ENCODE measurements at places on chromosomes 12 and 14.

- DNase-seq = no peak
Observed at GRCh38 chr14:103558071-103558882, 4.2 kb downstream of the BAG5 start.

DNA sequence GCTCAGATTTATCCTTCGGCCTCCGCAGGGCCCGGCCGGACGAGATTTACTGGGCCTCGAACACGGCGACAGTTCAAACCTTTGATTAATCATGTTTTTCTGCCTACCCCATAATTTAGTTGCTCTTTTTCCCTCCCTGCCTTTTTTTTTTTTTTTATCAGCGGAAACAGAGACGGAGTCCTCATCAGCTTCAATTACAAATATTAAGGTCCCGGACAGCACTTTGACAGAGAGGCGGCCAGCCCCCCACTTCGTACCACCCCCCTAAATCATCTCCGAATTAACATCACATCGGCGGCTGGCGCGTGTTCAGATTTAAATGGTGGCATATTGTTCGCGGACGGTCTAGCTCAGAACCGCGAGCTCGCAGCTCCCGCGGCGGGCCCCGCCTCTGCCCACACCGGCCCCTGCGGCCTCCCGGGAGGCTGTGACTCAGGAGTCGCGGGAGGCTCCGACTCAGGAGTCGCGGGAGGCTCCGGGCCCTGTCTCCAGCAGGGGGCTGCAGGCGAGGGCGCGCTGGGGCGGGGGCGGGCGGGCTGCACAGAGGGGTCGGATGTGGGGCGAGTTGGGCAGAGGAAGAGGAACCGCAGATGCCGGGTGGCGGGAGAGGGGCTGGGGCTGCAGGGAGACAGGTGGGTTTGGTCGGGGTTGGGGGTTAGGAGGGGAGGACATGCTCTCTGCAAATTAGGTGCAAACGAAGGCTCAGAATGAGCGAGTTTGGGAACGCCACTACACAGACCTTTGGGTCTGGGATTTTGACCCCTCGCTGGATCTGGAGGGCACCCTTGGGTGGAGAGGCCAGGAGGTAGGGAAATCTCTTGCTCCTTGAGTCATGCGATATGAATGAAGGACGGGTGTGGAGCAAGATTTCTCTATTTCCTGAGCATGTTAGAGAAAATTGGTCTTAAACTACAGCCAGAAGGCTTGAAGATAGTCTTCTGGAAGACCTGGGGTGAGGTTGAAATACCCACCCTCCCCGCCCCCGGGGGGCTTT is 19.6 kb upstream of the ATP5MC2 start:
- peak; percentile 66 for DNase-seq

- no peak for DNase-seq
Observed at GRCh38 chr12:109557200-109557599, 16.1 kb downstream of the MMAB start.

- no peak for DNase-seq
Observed at GRCh38 chr12:65935906-65936901, 111.9 kb downstream of the HMGA2 start.

GRCh38 chr12:121872546-121873215 is 14.0 kb upstream of the HPD start:
- no peak for DNase-seq

GRCh38 chr12:32309811-32310736 is 89.3 kb upstream of the FGD4 start:
- DNase-seq = no peak

DNA sequence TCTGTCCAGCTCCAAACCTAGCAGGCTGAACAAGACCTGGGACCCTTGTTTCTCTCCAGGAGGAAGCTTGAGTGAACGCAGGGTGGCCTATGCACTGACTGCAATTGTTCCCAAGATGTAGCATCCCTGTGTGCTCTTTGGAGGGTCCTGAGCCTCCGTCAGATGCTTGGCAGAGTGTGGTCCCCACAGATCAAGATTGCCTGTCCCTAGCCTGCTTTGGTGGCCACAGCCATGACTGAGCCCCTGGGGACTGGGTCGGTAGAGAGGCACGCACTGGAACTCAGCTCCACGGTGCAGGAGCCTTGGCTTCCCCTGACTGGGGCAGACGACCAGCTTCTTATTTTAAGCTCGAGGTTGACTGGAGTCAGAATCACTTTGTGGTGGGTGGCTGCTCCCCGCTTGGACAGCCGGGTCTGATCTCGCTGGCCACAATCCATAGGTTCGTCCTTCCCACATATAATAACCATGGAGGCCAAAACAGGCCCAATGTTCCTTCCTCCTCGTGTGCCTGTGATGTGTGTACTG is 97.8 kb downstream of the LGMN start:
- DNase-seq = no peak

- no peak for DNase-seq
Observed at GRCh38 chr14:20477211-20477876, 8.1 kb downstream of the PNP start.

- no peak for DNase-seq
Observed at GRCh38 chr12:105457026-105457425, 126.5 kb downstream of the C12orf75 start.

DNA sequence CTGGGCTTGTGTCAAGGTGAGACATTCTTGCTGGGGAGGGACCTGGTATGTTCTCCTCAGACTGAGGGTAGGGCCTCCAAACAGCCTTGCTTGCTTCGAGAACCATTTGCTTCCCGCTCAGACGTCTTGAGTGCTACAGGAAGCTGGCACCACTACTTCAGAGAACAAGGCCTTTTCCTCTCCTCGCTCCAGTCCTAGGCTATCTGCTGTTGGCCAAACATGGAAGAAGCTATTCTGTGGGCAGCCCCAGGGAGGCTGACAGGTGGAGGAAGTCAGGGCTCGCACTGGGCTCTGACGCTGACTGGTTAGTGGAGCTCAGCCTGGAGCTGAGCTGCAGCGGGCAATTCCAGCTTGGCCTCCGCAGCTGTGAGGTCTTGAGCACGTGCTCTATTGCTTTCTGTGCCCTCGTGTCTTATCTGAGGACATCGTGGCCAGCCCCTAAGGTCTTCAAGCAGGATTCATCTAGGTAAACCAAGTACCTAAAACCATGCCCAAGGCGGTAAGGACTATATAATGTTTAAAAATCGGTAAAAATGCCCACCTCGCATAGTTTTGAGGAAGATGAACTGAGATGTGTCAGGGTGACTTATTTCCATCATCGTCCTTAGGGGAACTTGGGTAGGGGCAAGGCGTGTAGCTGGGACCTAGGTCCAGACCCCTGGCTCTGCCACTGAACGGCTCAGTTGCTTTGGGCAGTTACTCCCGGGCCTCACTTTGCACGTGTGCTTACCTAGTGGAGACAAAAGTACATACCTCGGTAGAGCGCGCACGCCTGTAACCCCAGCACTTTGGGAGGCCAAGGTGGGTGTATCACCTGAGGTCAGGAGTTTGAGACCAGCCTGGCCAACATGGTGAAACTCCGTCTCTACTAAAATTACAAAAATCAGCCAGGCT is 4.3 kb downstream of the GAPDH start:
- no peak for DNase-seq

- peak; percentile 21 for DNase-seq
Observed at GRCh38 chr12:4269279-4269991, 4.1 kb upstream of the CCND2 start.
